Stimulated activated CD4-positive, alpha-beta T cell treated with anti-CD3 and anti-CD28 coated beads, Interleukin-15, amount 100 ng/mL, for 1 hour (primary cell): ENCODE measurements at places on chromosomes 16 and 17.

- no peak for DNase-seq
Measured at GRCh38 chr17:59668816-59669215, 38.4 kb downstream of the PTRH2 start.

DNA sequence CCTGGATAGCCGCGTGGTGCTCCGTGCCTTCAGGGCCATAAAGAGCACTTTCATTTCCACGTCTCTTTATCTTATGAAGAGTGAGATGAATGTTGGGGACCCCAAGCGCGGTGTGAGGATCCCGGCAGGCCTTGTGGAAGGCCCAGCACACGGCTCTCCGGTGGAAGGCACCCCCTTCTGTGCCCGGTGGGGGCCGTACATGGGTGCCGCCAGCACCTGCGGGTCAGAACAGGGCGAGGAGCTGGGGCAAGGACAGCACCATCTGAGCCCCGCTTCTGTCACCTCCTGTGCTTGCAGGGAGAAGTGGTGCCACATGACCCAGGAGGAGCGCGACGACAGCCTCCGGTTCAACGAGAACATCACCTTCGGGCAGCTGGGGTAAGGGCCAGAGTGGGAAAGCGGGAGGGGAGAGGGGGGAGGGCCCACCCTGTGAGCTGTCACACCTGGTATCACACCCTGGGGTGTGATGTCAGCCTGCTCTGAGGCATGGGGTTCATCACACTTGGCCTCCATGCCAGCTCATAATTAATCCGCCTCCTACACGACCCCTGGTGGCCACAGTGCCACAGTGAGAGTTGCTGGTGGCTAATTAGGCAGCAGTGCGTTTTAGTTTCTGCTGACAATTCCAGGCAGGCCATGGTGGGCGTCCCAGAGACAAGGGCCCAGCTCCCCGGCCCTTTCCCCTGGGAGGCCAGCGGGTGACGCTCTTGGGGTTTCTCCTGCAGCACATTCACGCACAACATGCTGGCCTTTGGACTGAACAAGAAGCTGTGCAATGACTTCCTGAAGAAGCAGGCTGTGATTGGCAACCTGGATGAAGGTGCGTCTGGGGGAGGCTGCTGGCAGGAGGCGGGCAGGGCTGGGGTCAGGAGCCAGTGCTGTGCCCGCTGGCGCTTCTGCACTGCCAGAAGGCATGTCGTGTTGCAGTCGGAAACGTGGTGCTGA is 25.7 kb downstream of the CIBAR2 start:
- peak; percentile 65 for DNase-seq

GRCh38 chr17:6496116-6496481 is 51.8 kb downstream of the PIMREG start:
- no peak for DNase-seq

- peak; percentile 50 for DNase-seq
Measured at GRCh38 chr17:41666237-41666641, 22.4 kb upstream of the EIF1 start.

DNA sequence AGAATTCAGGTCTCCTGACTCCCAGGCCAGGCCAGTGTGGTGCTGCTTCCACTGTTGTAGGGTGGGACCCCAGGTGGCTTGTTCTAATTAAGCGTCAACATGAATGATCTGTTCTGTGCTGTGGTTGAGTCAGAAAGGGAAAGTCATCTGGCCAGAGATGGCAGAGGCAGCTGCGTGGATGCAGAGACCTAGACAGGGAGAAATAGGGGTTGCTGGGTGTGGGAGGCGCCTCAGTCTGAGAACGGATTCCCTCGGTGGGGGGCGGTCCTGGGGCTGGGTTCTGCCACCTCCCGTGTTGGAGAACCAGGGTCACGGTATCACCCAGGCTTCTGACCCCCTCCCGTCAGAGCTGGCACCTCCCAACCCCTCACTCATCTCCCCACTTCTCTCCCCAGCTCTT is 5.6 kb downstream of the FBRS start:
- DNase-seq = no peak

- peak; percentile 21 for DNase-seq
Measured at GRCh38 chr16:50742576-50743200, 802 bp downstream of the CYLD start.

GRCh38 chr17:71828182-71828596 is 292.6 kb upstream of the SOX9 start:
- DNase-seq = no peak

GRCh38 chr16:1150511-1150982 is 2.4 kb upstream of the CACNA1H start:
- peak; percentile 9 for DNase-seq

DNA sequence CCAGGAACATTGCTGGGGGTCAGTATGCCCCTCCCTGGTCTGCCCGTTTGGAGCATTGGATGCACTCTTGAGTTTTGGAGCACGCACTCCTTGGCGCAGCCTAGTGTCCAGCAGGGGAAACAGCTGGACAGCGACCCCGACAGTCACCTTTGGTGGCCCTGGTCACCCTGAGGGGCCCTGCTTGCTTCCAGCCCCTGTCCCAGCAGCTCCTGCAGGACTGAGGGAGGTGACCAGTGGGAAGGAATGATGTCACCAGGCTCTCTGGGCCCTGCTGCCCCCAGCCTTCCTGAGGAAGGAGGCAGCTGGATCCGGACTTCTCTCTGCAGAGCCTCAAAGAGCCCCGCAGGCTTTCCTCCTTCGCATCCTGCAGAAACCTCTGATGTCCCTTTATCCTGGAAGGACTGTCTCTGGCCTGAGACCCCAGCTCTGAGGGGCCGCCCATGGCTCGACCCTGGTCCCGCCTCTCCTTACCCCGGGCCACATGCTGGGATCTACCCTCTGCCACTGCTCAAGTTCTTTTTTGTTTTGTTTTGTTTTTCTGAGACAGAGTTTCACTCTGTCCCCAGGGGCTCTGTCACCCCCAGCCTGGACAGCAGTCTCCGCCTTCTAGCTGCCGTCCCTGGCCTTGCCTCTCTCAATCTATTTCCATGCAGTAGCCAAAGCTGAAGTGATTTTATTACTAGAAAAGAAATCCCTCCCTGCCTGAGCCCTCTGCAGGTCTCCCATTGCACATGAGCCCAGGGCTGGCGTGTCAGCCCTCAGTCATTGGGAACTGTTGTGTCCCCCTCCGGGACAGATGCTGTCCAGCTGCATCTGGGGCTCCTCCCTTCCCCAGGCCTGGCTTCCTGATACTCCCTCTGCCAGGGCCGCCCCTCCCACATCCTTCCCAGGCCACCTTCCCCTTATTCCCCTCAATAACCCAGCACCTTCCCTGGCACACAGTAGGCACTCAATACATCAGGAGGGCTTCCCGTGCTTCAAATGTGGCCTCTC is 11.6 kb downstream of the ZSCAN10 start:
- no peak for DNase-seq

DNA sequence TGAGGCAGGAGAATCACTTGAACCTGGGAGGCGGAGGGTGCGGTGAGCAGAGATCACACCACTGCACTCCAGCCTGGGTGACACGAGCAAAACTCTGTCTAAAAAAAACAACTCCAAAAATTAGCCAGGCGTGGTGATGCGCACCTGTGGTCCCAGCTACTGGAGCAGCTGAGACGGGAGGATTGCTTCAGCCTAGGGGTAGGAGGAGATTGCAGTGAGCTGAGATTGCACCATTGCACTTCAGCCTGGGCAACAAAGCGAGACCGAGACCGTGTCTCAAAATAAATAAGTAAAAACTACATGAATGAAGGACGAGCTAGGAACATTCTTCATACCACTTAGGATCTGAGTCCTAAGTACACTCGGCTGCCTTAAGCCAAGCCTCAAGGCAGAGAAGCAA is 35.4 kb downstream of the CCDC57 start:
- no peak for DNase-seq

GRCh38 chr17:74337834-74338500 is 11.9 kb downstream of the KIF19 start:
- no peak for DNase-seq

DNA sequence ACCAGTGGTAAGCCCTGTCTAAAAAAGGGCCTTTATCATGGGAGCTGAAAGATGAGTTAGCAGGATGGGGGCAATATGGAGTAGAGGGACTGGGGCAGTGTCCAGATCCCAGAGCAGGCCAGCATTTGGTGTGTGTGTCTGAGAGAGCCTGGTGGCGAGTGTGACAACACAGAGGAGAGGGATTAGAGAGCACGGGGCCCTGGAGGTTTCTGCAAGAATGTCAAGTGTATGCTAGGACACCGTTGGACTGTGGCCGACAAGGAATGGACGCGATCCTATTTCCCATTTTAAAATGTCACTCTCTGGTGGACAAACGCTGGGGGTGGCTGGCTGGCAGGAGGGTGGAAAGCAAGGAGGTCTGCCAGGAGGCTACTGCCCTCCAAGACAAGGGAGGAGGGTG is 12.4 kb downstream of the TAC4 start:
- no peak for DNase-seq

DNA sequence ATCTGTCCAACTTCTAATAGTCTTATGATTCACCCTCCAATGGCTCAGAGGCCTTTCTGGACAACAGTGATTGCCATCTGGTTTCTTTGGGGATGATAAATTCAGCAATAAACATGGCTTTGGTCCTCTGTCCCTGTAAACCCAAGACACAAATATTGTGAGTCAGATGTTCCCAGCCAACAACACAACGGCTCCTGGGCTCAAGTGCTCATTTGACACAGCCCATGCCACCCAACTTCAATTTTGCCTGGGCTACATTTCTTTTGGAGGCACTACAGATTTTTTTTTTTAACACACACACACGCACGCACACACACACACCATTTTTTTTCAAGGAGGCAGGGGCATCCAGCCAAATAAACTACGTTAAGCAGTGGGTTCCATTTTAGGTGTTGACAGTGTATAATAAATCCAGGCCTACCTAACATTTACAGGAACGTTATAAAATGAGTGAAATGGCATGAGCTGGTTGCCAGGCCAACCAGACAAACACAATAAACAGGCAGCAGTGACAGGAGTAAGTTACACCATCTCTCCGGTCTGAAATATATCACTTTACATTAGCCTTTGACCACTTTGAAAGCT is 939.9 kb upstream of the SOX9 start:
- DNase-seq = no peak

GRCh38 chr17:1870592-1870991 is 40.8 kb downstream of the RPA1 start:
- no peak for DNase-seq

- no peak for DNase-seq
Measured at GRCh38 chr17:14605267-14605599, 304.4 kb downstream of the HS3ST3B1 start.

DNA sequence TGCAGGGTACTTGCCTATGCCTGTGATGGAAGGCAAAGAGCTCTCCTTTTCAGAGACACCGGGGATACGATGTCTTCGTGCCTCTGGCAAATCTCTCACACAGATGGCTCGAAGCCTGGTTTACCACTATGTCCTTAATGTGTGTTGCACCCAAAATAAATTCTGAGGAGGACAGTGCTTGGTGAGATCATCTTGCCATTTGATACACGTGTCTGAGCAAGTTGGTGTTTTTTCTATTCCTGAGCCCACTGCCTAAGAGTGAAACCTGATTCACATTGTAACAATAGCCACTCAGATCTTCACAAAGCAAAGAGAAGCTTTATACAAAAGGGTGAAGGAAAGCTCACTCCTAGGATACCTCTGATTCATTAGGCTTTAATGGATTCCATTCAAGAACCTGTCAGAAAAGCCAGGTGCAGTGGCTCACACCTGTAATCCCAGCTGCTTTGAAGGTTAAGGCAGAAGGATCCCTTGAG is 33.1 kb upstream of the AKAP1 start:
- no peak for DNase-seq

DNA sequence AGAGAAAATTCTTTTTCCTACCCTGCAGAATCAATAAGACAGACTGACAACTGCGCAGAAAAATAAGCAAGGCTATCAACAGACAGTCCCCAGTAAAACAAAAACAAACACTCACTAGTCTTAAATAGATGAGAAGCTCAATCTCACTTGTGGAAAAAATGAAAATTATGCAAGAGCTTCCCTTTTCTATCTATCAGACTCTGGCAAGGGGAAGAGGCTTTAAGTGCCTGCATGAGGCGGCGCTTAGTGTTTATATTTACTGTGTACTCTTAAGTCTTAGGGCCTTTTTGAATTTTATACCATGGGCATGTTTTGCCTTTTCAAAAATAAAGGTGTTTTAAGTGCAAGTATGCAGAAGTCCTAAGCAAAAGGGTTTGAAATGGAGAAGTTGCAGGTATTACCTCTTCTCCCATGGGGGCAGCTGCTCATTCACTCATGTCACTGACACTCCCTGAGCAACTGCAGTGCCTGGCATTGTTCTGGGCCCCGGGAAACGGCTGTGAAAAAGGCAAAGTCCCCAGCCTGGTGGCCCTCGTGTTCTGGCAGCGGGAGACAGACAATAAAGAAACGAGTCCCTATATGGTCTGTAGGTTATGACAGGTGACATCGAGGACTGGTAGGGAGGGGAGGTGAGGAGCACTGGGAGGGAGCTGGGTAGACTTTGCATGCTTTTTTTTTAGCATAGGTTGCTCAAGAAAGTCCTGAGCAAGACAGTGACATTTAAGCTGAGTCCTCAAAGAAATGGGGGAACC is 35.2 kb downstream of the HSBP1 start:
- no peak for DNase-seq

- DNase-seq = no peak
Measured at GRCh38 chr17:41870097-41870496, 4.9 kb upstream of the KLHL11 start.

DNA sequence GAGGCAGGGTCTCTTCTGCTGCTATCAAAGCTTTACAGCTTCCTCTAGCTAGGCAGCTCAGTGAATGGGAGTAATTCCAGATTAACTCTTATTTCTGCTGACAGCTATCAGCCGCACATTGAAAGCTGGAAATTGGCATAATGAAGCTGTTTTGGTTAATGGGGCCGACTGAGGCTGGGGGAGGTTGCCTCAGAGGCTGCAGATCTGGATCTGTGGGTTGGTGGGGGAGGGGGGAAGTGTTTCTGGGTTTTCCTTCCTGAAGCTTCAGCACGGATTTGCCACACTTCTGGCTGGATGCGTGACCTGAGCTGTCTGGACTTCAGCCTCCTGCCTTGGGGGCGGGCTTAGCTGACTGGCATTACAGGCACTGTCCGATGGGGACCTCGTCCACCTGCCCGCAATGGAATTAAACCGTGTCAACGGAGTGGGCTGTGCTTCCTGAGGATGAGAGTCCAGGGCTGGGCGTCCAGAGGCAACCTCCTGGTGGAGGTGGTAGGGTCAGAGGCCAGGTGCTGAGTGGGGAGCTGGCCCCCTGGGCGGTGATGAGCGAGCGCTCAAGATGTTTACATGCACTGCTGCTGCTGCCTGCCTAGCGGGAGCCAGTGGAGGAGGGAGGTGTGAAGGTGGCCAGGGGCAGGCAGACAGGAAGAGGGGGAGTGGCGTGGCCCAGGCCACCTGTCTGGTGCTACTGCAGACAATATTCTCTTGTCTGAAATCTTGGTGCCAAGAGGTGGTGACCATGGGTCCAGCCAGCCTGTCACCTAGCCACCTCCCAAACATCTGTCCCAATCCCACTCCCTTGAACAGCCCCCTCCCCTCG is 6.7 kb upstream of the ABCC3 start:
- no peak for DNase-seq

DNA sequence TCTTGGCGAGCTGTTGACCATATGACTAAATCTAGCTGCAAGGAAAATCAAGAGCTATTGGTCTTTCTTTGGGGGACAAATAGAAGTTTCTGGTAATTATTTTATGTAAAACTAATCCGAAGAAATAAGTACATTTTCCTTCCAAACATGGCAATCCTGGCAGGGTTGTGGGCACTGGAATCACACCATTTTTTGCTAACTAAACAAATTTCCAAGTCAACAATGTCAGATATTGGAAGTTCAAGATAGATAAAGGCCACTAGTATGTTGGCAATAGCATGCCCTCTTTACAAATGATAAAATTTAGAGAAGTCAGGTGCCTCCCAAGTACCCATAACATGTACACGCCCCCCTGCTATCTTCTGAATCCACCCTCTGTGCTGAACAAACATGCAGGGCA is 330.4 kb downstream of the CDH13 start:
- no peak for DNase-seq
